Motor neuron (in vitro differentiated cells): ENCODE measurements at places on chromosomes 12 and 14. TPM values are rescaled to one million over a fixed set of nuclear protein-coding genes. Genes with fewer than 3 reads are reported as not detected.
A peak's percentile ranks its signal among the peaks of the same experiment; 100 is the strongest.

- ATAC-seq: peak; percentile 18
Observed at GRCh38 chr12:52005903-52006703, 643 bp upstream of the TAMALIN start.

- no peak for ATAC-seq
Observed at GRCh38 chr12:75922944-75923642, 108.5 kb downstream of the PHLDA1 start.

DNA sequence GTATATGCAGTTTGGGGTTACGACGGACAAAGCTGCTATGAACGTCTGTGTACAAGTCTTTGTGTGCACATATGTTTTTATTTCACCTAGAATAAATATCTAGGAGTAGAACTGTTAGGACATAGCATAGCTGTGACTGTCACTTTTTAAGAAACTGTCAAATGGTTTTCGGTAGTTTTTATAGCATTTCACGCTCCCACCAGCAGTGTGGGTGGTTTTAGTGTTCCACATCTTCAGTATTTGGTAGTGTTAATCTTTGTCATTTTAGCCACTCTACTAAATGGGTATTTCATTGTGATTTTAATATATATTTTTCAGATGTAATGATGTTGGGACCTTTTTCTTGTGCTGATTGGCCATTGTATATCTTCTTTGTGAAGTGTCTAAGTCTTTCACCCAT, 109.1 kb upstream of the BCAT1 start:
- ATAC-seq: no peak

The RERG gene
- 1.2 and 1.4 TPM in 2 replicates for total RNA-seq

DNA sequence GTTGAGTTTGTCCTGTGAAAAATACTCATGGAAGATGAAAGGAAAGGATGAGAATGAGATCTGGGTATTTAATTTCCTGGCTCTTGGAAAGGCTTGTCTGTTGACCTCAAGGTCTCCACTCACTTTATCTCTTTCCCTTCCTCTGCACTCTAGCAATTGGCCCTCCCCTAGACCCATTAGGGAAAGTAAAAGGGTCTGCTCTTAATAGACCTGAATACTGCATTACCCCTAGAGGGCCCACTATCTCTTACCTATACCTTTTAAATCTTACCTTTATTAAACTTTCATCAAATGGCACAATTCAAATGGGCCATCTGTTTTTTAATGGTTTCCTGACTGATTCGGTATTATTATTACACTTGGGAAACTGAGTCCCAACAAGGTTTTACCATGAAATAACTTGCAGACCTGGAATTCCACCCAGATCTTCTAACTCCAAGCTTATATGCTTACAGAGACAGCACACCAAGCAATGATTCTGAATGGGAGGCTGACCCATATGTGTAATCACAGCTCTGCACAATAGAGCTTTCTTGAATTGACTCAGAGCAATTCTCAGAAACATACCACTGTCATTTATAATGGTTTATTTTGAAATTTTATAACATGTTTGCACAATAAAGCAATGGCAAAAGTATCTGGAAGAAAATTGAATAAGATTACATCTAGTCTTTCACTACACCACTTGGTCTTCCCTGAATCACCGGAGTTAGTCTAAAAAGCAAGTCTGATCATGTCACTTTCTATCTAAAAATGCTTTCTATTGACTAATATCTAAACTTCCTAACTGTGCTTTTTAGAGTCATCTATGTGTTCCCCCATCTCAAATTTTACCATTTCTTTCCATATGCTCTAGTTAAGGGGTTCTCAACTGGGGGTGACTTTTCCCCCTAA, 618.5 kb downstream of the NRXN3 start:
- no peak for ATAC-seq

The CAPZA3 gene
- not detected in 2 replicates for total RNA-seq

DNA sequence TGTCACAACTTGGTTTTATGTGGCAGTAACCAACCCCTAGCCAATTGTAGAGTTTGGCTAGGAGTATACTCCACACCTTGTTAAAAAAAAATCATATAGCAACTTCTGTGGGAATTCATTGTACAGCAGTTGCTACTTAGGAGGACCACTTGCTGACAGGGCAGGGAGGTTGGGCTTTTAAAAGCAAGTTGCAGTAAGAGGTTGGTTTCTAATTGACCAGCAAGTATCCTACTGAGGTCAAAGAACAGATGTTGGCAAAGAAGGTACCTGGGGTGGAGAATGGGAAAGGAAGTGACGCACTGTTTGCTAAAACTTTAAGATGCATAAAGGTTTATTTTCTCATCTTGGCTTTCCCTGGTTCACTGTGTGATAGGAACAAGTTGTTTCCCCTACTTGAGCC, 104.6 kb downstream of the TBX3 start:
- ATAC-seq: no peak

DNA sequence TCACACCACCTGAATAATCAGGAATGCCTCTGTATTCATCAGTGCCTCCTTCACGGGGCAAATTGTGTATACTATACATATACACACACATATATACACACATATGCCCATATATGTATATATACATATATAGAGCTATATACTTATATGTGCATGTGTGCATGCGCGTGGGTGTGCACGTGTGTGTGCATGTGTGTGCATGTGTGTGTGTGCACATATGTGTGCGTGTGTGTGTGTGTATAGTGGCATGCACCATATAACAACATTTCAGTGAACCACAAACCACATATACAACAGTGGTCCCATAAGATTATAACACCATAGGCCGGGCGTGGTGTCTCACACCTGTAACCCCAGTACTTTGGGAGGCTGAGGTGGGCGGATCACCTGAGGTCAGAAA, 35.7 kb downstream of the CFL2 start:
- no peak for ATAC-seq
